ENCODE measurements at places on chromosomes 2 and 18.

DNA sequence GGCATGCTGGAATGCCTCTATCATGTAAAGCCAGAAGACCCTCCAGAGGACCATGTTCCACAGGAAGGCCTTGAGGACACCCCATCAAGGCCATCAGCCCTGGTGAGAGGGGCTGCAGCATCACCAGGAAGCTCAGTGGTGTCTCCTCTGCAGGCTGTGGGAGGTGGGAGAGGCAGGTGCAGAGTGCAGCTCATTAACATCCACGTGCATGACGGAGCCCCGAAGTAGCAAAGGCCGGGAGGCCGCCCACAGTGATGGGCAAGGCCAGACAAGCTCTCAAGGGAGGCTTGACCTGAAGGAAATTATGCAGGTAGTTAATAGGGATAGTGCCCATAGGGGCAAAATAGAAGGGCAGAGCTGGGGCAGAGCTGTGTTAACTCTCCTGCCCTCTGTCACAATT is 30.3 kb upstream of the SMCHD1 start:
- no peak for ATAC-seq

- no peak for ATAC-seq
Measured at GRCh38 chr2:228768818-228769217, 502.3 kb downstream of the PID1 start.

DNA sequence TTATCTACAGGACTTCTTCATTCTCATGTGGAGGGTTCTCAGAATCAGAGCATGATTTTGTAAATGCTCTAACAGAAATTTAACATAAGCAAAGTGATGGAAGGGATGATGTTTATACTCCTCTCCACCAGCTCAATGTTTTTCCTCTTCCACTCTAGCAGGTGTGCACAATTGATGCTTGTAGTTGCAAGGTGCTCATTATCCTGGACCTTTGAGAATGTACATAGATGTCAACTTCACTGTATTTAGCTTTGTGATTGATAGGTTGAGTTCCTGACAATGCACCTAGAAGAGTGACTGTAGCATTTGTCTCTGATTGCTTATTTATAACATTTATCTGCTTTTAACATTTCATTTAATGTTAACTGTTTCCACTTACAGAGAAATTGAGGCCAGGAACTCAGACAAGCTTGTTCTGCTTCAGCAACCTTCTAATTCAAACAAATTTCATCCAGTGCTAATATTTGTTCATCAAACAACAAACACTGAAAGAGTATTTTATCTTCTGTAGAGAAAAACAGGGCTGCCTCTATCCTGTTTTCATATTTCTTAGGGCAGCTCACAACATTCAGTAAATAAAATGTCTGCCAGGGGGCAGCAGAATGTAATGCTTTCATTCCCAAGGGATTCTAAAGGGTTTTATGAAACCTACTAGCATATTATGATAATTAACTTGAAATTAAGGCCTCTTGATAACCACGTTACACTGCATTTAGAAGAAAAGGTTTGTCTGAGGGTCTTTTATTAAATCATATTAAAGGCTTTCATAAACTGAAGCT is 127.9 kb upstream of the NOL4 start:
- no peak for ATAC-seq

- ATAC-seq = no peak
Measured at GRCh38 chr2:64336171-64336570, 117.8 kb upstream of the LGALSL start.

- no peak for ATAC-seq
Measured at GRCh38 chr18:75350512-75350839, 77.0 kb downstream of the SMIM21 start.

GRCh38 chr2:58137856-58138255 is 91.2 kb downstream of the VRK2 start:
- no peak for ATAC-seq

DNA sequence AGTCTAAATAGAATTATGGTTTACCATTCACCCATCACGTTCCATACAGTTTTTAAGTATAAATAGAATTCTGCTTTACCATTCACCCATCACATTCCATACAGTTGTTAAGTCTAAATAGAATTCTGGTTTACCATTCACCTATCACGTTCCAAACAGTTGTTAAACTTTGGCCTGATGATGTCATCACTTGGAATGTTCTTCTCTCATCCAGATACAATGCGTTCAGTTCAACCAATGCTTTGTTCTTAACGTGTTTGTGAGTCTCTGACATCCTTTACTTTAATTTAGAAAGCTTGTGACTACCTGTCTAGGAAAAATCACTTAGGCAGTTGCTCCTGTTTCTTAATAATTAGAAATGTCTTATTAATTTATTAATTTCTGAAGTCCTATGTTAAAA is 236.3 kb upstream of the RASGRP3 start:
- no peak for ATAC-seq

DNA sequence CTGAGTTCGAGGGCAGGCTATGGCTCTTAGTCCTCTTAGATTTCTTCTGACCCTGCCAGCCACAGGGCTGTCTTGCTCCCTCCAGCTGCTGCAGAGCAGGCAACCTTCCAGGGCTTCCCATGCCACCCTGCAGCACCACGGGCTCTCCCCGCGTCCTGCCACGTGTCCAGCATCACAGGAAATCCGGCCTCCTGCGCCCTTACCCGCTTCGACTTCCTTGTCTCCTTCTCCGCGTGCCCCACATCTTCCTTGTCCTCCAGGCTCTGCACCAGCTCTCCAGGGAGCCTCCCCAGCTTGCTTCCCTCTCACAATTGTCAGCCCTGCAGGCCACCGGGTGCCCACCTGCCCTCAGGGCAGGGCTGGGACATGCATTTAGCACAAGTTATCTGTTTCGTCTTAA is 253.5 kb downstream of the DCDC2C start:
- ATAC-seq = no peak

- peak; percentile 7 for ATAC-seq
Measured at GRCh38 chr2:96856776-96857666, 795 bp downstream of the ANKRD39 start.

GRCh38 chr18:13492314-13492713 is 234.0 kb downstream of the FAM210A start:
- ATAC-seq = no peak

DNA sequence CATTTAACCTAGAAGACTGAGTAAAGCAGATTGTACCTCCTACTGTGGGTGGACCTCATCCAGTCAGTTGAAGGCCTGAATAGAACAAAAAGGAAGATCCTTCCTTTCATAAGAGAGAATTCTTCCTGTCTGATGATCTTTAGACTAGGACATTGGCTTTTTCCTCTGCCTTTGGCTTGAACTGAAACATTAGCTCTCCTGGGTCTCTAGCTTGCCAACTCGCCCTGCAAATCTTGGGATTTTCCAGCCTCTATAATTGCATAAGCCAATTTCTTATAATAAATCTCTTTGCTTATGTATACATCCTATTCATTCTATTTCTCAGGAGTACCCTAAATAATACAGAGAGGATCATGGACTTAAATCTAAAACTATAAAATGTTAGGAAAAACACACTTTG is 6.2 kb upstream of the KDSR start:
- ATAC-seq = no peak

GRCh38 chr2:41998186-41999127 is 49.4 kb upstream of the PKDCC start:
- no peak for ATAC-seq

DNA sequence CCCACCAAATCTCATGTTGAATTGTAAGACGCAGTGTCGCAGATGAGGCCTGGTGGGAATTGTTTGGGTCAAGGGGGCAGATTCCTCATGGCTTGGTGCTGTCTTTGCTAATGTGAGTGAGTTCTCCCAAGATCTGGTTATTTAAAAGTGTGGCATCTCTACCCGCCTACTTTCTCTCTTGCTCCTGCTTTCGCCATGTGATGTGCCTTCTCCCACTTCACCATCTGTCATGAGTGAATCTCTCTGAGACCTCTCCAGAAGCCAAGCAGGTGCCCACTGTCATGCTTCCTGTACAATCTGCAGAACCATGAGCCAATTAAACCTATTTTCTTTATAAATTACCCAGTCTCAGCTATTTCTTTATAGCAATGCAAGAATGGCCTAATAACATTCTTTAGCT is 246.6 kb upstream of the CDH20 start:
- ATAC-seq = no peak

GRCh38 chr2:71952572-71953188 is 195.0 kb downstream of the CYP26B1 start:
- no peak for ATAC-seq

GRCh38 chr2:85237849-85238565 is 89.8 kb downstream of the TGOLN2 start:
- no peak for ATAC-seq

GRCh38 chr2:177044671-177045070 is 167.9 kb upstream of the HNRNPA3 start:
- no peak for ATAC-seq

DNA sequence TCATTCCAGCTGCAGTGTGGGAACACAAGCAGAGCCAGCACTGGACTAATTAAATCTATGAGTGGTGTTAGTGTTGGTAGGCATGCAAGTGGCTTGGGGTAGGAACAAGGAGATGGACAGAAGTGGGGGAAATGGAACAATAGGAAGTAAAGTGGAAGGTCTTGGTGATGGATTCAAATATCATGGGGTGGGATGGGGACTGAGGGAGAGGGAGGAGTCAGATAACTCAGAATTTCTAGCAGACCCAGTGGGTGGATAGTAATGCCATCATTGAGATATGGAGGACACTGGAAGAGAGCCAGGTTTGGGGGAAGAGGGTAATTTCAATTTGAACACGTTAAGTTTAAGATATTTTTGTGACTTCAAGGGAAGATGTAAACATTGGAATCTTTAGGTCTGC is 2.9 kb upstream of the LNPK start:
- no peak for ATAC-seq

DNA sequence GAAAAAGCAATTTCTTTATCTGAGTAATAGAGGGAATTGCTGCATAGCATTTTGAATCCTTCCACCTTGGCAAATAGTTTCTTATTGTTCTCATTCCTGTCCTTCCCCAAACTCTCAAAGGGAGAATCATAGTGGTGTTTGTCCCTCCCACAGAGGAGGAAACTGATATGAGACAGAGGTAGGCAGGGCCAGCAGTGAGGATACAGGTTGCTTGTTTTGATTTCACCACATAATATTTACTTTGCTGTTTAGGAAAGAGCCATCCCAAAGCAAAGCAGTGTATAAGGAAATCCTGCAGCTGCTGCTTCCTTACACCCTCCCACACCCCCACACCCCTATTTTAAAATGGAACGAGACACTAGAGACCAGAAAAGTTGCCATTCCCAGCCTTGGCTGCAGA is 195.3 kb downstream of the SETBP1 start:
- no peak for ATAC-seq

DNA sequence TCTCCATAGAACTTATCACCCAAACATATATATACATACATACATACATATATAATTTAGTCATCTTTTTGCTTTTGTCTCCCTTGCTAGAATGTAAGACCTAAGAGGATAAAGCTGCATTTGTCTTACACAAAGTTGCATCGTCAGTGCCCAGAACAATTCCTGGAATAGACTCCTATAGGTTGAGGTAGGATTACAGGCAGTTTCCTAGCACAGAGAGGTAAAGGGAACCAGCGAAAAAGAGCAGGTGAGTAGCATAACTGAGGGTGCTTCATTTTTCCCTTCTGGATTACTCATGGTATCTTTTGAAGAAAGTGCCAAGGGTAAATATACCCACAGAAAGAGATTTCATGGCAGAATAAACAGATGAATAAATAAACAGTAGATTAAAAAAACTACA is 68.1 kb upstream of the AMMECR1L start:
- no peak for ATAC-seq

- no peak for ATAC-seq
Measured at GRCh38 chr2:393711-394696, 106.1 kb upstream of the ALKAL2 start.

GRCh38 chr2:102520009-102520408 is 47.0 kb downstream of the SLC9A4 start:
- peak; percentile 90 for ATAC-seq

DNA sequence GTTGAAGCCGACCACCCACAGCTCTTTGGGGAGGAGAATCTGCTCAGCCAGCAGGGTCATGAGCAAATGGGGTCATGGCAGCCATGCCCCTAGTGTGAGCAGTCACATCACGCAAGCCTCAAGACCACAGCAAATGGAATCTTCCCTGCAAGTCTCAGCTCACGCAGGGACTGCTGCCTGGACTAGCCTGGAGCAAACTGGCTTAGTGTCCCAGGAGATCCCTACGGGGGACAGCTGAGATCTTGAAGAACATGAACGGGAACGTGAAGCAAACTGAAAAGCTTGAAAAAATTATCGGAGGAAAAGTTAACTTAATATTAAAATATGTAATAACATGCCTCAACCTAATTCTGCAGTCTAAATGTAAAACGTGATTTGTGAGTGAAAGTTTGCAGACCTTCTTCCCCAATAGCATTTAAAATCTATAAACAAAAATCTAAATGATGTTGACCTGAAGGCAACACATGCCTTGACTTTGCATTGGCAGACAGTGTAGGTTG is 118.4 kb downstream of the FAM124B start:
- ATAC-seq = no peak

GRCh38 chr2:177106212-177106611 is 106.4 kb upstream of the HNRNPA3 start:
- peak; percentile 69 for ATAC-seq

- no peak for ATAC-seq
Measured at GRCh38 chr2:60602388-60602787, 48.9 kb upstream of the BCL11A start.

All from SK-N-SH treated with all-trans-retinoic acid at 6 μM for 48 hours (cell line).